ENCODE measurements at places on chromosomes 11 and 22. TPM values are rescaled to one million over a fixed set of nuclear protein-coding genes. Genes with fewer than 3 reads are reported as not detected.

- H3K4me3 ChIP-seq, result no peak overlapping the region
- DNase-seq, result no peak
- H3K4me1 ChIP-seq, result peaks cover 3% of the 10 kb centered on the region
- no peaks in the 10 kb centered on the region for H3K27me3 ChIP-seq
- H3K36me3 ChIP-seq, result no peaks in the 10 kb centered on the region
Observed at GRCh38 chr11:521177-521688, 14.1 kb downstream of the HRAS start.

GRCh38 chr11:63985812-63986155 lies 454 bp upstream of the OTUB1 start:
- H3K4me3 ChIP-seq, result peak overlapping the region; percentile 76
- peak; percentile 78 for DNase-seq
- peaks cover 13% of the 10 kb centered on the region for H3K36me3 ChIP-seq
- H3K27ac ChIP-seq, result peak overlapping the region; percentile 94
- peaks cover 22% of the 10 kb centered on the region for H3K4me1 ChIP-seq

DNA sequence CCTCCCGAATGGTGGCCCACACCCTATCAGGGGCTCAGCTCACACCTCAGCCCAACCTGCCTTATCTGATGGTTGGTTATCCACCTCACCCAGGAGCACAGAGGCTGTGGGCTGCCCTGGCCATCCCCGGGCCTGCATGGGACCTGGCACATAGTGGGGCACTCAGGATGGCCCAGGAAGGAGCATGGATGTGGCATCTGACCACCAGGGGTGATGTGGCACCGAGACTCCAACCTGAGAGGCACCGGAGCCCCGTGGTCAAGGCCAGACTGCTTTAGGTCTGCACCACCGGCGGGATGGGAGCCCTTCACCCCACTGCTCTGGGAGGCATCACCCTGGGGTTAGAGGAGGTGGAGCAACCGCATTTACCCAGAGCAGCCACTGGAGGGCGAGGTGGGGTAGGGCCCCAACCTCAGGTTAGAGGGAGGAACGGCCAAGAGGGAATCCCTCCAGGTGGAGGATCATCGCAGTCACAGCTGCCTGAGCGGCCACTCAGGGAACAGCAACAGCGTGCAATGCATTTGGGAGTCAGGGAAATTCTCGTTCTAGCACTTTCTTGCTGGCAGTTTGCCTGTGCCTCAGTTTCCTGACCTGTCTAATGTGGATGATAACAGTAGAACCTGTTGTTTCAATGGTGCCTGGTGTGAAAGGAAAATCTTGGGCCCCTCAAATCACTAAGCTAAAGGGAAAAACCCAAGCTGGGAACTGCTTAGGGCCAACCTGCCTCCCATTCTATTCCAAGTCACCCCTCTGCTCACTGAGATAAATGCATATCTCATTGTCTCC lies 52.9 kb upstream of the CARS1 start:
- no peak for DNase-seq
- H3K27ac ChIP-seq, result no peak overlapping the region
- no peaks in the 10 kb centered on the region for H3K4me1 ChIP-seq
- H3K27me3 ChIP-seq, result no peaks in the 10 kb centered on the region
- H3K36me3 ChIP-seq, result no peaks in the 10 kb centered on the region

DNA sequence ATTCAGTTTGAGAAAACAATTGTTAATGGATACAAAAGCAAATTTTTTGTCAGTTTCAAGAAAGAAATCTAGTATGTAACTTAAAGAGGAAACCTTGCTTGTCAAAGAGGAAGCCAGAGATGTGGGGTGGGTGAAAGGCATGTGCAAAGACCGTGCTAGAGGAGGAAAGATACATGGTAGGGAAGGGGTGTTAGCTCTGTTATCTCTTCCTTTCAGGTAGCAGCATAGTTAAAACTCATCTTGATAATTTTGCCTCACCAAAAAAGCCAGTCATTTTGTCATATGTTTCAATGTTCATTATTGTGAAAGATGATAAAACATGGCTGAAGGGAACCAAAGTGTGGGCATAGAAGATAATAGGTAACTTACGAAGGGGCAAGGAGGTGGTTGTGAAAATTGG lies 2.6 kb upstream of the MS4A2 start:
- H3K4me3 ChIP-seq, result no peak overlapping the region
- no peaks in the 10 kb centered on the region for H3K4me1 ChIP-seq
- no peaks in the 10 kb centered on the region for H3K36me3 ChIP-seq
- no peak overlapping the region for H3K27ac ChIP-seq

- no peak for DNase-seq
- H3K27ac ChIP-seq, result no peak overlapping the region
- H3K27me3 ChIP-seq, result no peaks in the 10 kb centered on the region
- no peaks in the 10 kb centered on the region for H3K36me3 ChIP-seq
Observed at GRCh38 chr11:86003654-86004053, 65.2 kb downstream of the PICALM start.

DNA sequence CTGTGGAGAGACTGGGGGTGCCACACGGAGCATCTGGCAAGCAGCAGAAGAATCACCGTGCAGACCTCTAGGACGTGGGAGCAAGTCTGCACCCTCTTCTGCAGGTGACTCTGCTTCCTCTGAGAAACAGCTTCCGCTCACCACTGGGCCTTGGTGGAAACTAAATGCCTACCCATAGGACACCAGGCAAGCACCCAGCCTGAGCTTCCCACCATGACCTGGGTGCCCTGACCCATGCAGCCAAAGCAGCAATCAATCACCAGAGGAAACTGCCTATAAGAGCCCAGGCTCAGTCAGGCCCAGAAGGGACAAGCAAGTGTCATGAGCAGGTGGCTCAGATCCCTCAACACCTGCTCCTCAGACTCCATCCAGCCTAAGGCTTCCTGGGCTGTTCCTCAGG lies 63.4 kb downstream of the IGLL5 start:
- no peak for DNase-seq
- H3K27me3 ChIP-seq, result no peaks in the 10 kb centered on the region
- H3K36me3 ChIP-seq, result no peaks in the 10 kb centered on the region
- H3K4me3 ChIP-seq, result no peak overlapping the region

DNA sequence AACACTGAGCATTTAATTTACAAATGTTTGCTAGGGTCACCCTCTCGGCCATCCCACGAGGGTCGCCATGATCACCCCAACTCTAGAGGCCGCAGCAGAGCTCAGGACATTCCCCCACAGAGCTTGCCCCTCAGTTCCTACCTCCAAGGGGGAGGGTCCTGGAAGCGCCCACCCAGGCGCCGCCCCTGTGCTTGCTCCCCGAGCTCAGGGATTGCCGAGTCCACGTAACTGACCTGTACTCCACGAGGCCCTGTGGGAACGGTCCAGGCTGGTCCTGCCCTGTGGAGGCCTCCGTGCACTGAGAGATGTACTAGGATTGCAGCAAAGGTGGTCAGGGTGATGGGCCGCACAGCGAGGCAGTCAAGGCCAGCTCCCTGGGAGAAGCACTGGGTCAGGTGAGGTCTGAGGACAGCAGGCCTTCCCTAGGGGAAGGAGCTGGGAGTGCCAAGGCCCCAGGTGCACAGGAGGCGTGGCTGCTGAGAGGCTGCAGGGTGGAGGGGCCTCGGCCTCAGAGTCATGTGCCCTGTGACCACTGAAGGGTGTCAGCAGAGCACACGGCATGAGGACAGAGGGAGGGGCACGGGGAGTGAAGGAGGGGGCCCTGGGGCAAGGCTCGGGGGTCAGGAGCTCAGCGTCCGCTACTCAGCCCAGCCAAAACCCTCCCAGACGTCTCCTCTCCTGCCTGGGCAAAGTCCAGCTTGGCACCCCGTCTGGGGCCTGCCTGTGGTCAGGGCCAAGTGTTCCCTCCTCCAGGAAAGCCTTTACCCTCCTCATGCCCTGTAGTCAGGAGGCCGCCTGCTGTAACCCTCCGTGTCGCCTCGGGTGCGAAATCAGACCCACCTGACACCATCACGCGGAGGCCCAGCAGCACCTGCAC lies 2.4 kb upstream of the MIOX start:
- no peak overlapping the region for H3K27ac ChIP-seq
- peaks cover 16% of the 10 kb centered on the region for H3K4me1 ChIP-seq
- no peaks in the 10 kb centered on the region for H3K36me3 ChIP-seq
- H3K4me3 ChIP-seq, result no peak overlapping the region
- H3K27me3 ChIP-seq, result no peaks in the 10 kb centered on the region
- peak; percentile 45 for DNase-seq

- no peaks in the 10 kb centered on the region for H3K27me3 ChIP-seq
- H3K27ac ChIP-seq, result no peak overlapping the region
- DNase-seq, result no peak
- no peaks in the 10 kb centered on the region for H3K4me1 ChIP-seq
Observed at GRCh38 chr11:103842191-103842590, 194.2 kb upstream of the DDI1 start.

DNA sequence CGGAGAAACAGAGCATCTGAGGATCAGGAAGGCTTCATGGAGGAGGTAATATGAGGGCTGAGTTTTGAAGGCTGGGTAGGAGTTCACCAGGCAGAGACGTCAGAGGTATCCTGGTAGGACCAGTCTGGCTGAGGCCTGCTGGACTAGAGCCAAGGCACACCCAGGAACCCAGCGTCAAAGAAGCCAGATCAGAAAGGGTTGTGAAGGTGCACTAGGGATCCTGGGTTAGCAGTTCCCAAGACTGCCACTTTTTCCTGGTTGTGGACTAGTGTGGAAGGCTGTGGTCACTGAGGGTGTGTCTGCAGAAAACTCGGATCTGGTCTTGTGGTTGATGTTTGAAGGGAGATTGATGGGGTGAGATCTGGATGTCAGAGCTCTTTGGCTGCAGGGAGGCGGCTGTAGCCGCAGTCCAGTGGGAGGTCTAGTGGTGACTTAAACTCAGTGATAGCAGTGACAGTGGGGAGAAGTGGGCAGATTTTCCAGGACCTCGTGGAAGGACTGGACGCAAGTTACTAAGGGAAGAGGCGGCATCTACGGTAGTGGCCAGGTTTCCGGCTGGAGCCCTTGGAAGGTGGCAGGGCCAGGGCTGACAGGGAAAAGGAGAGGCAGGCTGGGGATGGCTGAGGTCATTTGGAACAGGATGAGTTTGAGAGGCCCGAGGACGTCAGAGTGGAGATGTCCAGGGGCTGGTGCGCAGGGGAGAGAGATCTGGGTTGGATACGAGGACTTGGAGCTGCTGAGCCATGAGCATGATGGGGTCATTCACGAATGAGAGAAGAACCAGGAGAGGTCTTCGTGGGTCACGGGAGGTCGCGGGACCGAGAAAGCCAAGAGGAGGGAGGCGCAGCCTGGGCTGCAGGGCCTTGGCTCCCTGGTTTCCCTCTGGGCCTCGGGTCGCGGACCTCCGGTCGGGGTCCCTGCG lies 10.9 kb downstream of the RELA start:
- H3K36me3 ChIP-seq, result no peaks in the 10 kb centered on the region
- peak overlapping the region; percentile 71 for H3K4me3 ChIP-seq
- peak overlapping the region; percentile 90 for H3K27ac ChIP-seq
- no peak for DNase-seq

- no peak for DNase-seq
- no peak overlapping the region for H3K27ac ChIP-seq
- H3K4me3 ChIP-seq, result no peak overlapping the region
- no peaks in the 10 kb centered on the region for H3K27me3 ChIP-seq
- peaks cover 9% of the 10 kb centered on the region for H3K4me1 ChIP-seq
- H3K36me3 ChIP-seq, result no peaks in the 10 kb centered on the region
Observed at GRCh38 chr11:2319791-2320472, 18.1 kb downstream of the TSPAN32 start.

DNA sequence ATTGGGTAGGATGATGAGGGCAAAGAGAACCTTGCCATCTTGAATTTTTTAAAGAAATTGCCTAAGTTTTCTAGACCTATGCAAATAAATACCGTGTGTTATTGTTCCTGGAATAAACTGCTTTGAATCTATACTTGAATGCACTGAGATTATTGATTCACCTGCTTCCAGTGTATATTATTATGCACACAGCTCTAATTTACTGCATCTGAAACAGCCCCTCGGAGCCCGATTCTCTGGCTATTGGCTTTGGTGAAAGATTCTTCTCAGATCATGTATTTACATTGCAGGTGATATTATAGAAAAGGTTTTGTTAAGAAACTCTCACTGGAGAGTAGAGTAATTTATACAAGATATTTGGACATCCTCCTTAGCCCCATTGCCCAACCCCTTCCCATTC lies 254.2 kb downstream of the TENM4 start:
- H3K27ac ChIP-seq, result no peak overlapping the region
- no peaks in the 10 kb centered on the region for H3K27me3 ChIP-seq
- no peaks in the 10 kb centered on the region for H3K36me3 ChIP-seq
- H3K4me1 ChIP-seq, result no peaks in the 10 kb centered on the region
- no peak for DNase-seq
- no peak overlapping the region for H3K4me3 ChIP-seq

DNA sequence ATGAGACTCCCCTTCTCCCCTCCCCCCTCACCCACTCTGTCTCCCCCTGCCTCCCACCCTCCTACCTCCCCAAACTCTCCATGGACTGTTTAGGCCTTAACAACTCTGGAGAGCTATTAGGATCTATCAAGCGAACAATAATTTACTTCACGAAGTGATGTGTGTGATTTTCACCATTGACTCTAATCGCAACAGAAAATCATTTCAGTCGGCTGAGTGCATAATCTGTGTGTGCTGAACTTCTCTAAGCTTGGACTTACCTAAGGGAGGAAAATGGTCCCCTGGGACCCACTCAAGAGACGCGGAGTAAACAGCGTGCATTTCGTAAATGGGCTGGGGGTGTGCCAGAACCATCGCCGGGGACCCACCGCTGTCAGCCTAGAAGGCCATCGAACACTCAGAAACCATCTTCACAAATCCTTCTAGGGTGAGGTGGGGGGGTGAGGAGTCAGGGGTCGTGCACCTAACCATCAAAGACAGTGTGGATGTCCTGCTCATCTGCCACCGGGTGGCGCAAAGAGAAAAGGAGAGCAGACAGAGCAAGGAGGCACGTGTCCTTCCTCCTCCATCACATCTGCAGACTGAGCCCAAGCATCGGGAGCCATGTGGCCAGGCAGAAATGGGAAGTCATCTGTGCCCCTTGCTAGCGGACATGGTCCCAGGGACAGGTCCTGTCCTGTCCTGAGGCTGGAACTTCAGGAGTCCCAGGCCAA lies 62.1 kb upstream of the NUP50 start:
- DNase-seq, result peak; percentile 42
- H3K27me3 ChIP-seq, result no peaks in the 10 kb centered on the region
- no peaks in the 10 kb centered on the region for H3K36me3 ChIP-seq

GRCh38 chr11:88358040-88358431 lies 20.5 kb upstream of the CTSC start:
- no peak for DNase-seq
- H3K27ac ChIP-seq, result peak overlapping the region; percentile 3
- no peaks in the 10 kb centered on the region for H3K36me3 ChIP-seq
- H3K27me3 ChIP-seq, result no peaks in the 10 kb centered on the region
- peaks cover 7% of the 10 kb centered on the region for H3K4me1 ChIP-seq

- H3K27ac ChIP-seq, result no peak overlapping the region
- no peaks in the 10 kb centered on the region for H3K4me1 ChIP-seq
- H3K27me3 ChIP-seq, result no peaks in the 10 kb centered on the region
- H3K36me3 ChIP-seq, result no peaks in the 10 kb centered on the region
Observed at GRCh38 chr11:29679996-29680395, 336.8 kb downstream of the KCNA4 start.

DNA sequence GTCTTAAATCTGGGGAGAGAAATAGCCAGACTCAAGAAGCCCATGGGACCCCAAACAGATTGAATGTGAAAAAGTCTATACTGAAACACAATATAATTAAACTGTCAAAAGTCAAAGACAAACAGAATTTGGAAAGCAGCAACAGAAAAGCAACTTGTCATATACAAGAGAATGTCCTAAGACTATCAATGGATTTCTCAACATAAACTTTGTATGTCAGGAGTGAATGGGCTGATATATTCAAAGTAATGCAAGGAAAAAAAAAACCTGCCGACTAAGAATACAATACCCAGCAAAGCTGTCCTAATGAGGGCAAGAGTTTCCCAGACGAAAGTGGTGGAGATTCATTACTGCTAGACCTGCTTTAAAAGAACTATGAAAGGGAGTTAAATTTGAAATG lies 73.2 kb downstream of the TBC1D22A start:
- peaks cover 2% of the 10 kb centered on the region for H3K36me3 ChIP-seq
- H3K27ac ChIP-seq, result no peak overlapping the region
- no peak overlapping the region for H3K4me3 ChIP-seq

Gene C11orf42
- not detected for polyA plus RNA-seq

Gene GNB1L
- polyA plus RNA-seq, result 12.1 TPM

Gene BDNF
- polyA plus RNA-seq, result not detected
